H1 (cell line): ENCODE measurements at places on chromosomes 3 and 15.

DNA sequence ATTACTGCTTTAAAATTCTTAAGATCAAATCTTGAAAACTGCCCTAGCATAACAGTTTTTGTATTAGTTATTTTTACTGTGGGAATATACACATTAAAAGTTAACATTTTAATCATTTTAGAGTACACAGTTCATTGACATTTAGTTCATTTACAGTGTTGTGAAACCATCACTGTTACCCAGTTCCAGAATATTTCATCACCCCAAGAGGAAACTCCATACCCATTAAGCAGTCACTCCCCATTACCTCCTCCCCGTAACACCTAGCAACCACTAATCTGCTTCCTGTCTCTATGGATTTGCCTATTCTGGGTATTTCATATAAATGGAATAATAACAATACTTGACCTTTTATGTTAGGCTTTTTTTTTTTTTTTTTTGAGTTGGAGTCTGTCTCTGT is 164.1 kb upstream of the LRRFIP2 start:
- no peak for DNase-seq

DNA sequence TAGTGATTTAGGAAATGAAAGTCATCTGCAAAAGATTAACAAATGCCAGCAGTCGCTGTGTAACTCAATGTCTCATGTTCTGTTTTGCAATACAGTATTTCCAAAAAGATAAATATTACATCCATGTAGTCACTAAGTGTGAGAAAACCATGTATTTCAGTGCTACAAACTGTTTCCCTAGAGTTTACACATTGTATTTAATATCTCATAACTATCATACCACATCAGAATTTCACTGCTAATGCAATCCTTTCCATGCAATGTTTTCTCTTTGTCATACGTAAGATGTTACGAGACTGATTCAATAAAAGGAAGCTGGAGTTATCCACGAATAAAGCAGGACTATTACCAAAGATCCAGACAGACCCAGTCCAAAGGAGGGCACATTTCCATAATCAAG is 269.4 kb downstream of the GBE1 start:
- no peak for DNase-seq

DNA sequence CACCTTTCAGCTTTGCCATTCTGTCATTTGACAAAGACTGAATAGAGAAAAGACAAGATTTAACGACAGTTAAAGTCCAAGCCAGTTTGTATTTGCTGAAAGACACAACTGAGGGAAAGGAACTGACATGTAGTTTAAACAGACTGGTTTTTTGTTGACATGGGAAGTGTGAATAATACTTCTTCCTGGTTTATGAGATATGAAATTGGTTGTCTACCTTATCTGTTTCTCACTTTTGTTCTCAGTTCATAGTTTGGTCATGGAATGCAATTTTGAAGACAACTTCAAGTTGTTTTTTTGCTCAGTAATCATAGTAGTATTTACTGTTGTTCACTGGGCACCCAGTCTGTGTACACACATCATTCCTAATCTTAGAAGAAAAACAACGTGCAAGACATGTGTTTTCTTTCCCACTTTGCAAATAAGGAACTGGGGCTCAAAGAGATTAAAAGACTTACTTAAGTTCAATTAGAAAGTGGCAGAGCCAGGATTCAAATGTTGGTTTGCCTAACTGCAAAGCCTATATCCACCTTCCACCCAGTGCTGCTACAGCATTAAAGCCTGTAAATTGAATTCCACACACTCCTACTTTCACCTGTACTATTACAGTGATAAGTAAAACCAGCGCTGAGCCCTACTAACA is 103.5 kb downstream of the LPP start:
- no peak for DNase-seq

GRCh38 chr15:42156243-42156922 is at the start of gene PLA2G4F:
PLA2G4F (minus strand) TSS chr15:42156636; CDS start chr15:42156549, 87 bp downstream.
- no peak for DNase-seq

DNA sequence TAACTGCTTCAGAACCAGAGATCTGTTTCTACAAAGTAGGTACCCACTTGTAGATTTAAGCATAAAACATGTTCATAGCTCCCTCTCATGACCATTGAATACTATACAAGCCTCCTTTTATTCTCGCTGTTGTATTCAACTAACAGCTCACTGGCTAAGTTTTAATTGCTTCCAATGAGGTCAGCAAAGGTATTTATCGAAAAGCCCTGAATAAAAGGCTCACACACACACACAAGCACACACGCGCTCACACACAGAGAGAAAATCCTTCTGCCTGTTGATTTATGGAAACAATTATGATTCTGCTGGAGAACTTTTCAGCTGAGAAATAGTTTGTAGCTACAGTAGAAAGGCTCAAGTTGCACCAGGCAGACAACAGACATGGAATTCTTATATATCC is at the start of gene FGF7:
Gene FGF7, plus strand, starts transcription at position 222 of the 400 bp plus-strand sequence. CDS start 1,056 bp downstream, outside the sequence.
- DNase-seq: no peak

GRCh38 chr15:76234337-76234889 is 76.9 kb downstream of the ETFA start:
- DNase-seq: no peak

- no peak for DNase-seq
Observed at GRCh38 chr3:117350371-117350770, 640.8 kb downstream of the TUSC7 start.

- peak; percentile 65 for DNase-seq
Observed at GRCh38 chr3:5187920-5188418, 462 bp downstream of the EDEM1 start.

- no peak for DNase-seq
Observed at GRCh38 chr15:81295486-81296121, 28.3 kb downstream of the STARD5 start.

DNA sequence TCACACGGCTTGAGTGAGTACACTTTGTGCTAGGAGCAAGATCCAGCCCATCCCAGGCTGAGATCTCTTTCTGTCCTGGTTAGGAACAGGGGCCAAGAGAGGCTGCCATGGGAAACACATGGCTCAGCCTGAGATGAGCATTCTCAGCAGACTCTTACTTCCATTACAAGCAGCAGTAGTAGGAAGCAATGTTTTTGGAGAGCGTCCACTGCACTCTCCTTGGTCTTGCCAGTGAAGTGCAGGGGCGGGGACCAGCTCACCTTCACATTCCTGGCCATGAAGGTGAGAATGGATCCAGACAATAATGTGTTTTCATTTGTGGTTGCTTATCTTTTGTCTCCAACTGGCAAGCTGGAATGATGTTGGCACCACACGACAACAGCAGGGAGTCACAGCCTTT is 24.7 kb downstream of the ZNF80 start:
- DNase-seq: no peak

GRCh38 chr15:78461171-78461888 is 23.3 kb downstream of the IREB2 start:
- DNase-seq: no peak

- DNase-seq: no peak
Observed at GRCh38 chr3:177973241-177973840, 562.9 kb upstream of the KCNMB2 start.

GRCh38 chr3:172622916-172623700 is 87.8 kb downstream of the NCEH1 start:
- no peak for DNase-seq

DNA sequence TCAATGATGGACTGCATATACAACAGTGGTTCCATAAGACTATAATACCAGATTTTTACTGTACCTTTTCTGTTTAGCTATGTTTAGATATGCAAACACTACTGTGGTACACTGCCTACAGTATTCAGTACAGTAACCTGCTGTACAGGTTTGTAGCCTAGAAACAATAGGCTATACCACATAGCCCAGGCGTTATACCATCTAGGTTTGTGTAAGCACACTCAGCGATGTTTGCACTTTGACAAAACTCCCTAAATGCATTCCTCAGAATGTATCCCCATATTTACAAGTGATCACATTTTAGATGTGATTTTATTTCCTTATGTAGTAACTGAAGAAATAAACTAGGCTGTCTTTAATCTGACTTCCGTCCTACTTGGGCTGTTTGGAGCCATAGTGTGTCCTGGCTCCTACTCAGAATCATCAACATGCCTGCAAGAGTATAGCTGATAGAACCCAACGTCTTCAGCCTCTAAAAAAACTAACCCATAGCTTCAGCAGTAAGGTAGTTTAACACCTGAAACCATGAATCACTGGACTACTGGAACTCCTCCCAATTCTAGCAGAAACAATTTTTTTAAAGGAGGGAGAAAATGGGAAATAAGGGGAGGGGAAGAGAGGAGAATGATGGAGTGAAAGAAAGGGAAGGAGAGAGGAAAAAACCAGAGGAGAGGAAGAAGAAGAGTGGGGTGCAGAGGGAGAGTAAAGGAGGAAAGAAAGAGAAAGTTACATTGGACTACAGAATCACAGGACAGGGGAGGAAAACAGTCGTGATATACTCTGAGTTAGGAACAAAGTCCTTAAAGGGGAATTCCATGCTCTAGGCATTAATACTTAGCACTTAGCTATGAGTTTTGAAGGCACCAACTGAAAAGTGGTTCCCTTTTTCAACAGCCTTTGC is 67.7 kb upstream of the PLXND1 start:
- no peak for DNase-seq

- peak; percentile 15 for DNase-seq
Observed at GRCh38 chr15:34708422-34708821, 46.4 kb downstream of the GJD2 start.

DNA sequence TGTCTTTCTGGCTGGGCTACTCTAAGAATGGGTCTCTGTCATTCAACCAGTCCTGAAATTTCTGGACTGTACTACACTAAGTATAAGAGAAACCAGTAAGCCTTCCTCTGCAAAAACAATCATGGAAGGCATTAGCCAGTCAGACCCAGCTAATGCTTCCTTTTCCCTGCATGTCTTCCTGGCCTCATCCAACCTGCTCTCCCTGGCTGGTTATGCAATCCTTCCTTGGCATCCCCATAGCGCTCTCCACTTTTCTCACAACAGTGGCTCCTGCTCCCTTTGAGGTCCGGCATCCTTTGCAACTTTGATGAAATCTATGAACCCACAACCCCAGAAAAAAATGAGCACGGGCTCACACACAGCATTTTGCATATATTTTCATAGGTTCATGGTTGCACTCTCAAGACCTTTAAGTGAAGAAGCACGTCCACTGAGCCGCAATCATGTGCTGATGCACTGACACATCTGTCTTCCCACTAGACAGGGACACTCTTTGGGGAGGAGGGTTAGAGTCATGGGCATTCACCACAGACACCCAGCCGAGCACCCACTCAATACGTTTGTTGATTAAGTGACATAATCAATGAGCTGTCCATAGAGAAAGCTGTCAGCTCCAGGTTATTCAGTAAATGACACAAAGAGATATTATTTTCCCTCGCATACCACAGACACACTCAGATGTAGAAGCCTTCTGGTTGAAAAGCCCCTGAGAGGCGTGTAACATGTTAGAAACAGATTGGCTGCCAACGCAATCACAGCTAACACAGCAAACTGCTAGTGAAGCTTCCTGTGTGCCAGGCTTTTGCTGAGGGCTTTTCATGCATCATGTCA is 66.7 kb downstream of the PLD1 start:
- no peak for DNase-seq

DNA sequence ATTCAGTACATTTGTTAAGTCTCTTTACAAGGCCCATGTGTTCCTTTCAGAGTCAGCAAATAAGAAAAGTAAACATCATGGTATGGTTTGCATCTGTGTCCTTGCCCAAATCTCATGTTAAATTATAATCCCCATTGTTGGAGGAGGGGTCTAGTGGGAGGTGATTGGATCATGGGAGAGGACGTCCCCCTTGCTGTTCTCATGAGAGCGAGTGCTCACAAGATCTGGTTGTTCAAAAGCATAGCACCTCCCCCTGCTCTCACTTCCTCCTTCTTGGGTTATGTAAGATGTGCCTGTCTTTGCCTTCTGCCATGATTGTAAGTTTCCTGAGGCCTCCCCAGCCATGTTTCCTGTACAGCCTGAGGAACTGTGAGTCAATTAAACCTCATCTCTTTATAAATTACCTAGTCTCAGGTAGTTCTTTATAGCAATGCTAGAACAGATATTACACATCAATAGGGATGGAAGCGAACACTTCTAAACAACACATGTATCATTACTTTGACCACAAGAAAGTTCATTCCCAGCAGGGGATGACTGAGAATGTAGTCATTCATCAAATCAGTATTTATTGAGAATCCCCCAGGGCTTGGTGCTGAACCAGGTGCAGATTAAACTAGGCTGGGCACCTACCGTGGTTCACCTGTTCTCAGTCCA is 4.1 kb downstream of the EFCAB12 start:
- no peak for DNase-seq

DNA sequence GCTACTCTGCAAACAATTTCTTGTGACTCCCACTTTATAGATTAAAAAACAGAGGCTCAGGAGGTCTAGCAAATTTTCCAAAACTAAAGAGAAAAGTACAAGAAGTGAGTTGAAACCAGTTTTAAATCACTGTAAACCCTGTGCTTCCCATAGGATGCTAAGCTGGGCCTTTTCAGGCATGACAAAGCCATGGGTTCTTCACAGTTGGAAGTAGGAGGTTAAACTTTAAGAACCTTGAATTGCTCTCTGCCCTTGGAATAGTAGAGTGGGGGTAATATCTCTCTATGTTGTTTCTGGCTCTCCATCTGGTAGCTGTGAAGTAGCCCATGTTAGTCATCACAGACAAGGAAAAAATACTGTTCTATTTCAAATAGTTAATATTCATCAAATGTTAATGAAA is 193.6 kb upstream of the SATB1 start:
- DNase-seq: no peak

DNA sequence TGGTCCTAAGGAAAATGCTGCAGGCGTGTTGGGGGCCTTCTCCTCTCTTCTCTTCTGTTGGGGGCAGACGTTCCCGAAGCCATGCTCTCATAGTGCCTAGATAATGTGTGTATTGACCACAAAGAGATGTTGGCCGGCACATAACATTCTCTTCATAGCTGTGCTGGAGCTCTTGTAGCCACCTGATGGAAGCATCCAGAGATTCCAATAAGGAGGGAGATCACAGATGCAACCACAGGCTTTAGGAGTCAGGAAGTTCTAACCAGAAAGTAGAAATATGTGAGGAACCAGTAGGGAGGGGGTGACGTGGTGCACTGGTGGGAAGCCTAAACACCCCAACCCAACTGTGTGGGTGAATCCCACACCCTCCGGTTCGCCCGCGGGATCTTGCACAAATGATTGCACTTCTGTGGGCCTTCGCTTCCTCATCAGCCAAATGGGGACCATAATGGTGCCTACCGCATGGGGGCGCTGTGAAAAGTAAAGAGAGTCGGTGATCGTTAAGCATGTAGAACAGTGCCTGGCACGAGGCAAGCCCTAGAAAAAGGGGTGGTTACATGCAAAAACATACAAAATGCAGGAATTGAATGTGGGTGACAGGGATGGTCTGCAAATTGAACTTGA is 87.8 kb downstream of the TOP2B start:
- peak; percentile 84 for DNase-seq
